ENCODE measurements at places on chromosomes 2 and 18.

- no peak for DNase-seq
Measured at GRCh38 chr2:13052547-13052946, 335.8 kb downstream of the TRIB2 start.

DNA sequence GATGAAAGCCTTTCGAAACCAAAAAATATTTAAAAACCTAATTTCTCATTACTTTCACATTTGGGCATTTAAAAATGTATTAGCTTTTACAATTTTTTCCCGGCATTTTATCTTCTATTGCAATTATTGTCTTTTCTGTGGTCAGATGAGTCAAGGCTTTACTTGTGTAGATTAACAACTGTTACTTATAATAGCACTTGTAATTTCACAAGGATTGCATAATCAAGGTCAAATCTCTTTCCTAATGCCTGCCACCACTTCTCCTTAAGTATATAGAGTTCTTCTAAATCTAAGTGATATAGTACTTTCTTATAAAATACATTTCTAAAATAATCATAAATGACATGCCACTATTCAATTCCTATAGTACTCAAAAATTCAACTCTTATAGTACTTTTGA is 67.2 kb downstream of the SLC8A1 start:
- DNase-seq, result no peak

DNA sequence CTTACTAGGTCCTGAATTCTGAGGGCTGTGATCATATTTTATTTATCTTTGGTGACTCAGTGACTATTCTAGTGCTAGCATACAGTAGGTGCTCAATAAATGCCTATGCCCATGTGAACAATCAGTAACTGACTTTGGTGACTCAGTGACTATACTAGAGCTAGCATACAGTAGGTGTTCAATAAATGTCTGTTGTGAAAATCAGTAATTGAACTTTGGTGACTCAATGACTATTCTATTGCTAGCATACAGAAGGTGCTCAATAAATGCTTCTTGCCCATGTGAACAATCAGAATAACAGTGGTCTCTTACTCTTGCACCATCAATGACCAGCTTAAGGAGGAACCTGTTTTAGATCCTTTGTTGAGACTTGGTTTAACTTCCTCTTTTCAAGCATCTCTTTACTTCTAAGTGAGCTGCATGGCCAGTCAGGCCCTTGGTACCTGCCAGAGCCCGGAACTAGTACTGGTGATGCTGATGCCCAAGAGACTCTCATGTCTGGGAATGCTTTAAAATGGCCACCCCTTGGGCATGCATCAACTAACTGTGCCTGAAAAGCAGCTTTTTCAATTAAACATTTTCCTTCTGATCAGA is 214.9 kb upstream of the SPRED2 start:
- DNase-seq, result no peak

- DNase-seq, result no peak
Measured at GRCh38 chr18:67846422-67847098, 330.0 kb upstream of the DSEL start.

- DNase-seq, result no peak
Measured at GRCh38 chr2:240702640-240703011, 11.0 kb downstream of the AQP12A start.

GRCh38 chr2:100603948-100604633 is 41.3 kb downstream of the PDCL3 start:
- DNase-seq, result peak; percentile 68

GRCh38 chr2:19900931-19901441 is 797 bp downstream of the TTC32 start:
- DNase-seq, result peak; percentile 41

- no peak for DNase-seq
Measured at GRCh38 chr2:239760596-239760995, 264.5 kb downstream of the NDUFA10 start.

DNA sequence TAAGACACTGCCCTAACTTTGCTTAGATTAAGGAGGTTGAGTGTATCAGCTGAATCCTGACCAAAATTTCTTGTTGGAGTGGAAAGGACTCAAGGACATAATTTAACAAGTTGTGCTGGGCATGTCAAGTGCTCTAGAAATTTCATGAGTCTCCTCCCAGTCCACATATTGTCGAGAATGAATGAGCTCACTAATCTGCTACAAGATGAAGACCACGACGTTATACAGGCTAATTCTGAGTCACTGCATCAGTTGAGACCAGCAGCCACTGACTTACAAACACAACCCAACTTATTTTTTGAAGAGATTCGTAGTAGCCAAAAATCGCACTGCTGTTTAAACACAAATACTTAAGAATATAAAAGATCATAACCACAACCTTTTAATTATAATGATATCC is 28.7 kb upstream of the SLC8A1 start:
- no peak for DNase-seq

GRCh38 chr18:34758378-34758948 is 48.4 kb downstream of the DTNA start:
- no peak for DNase-seq

GRCh38 chr2:152510621-152511020 is 175.6 kb downstream of the FMNL2 start:
- no peak for DNase-seq

All from putamen (tissue), 1 donor.